Lower leg skin (tissue), 4 donors: ENCODE measurements at places on chromosomes 2 and 18.

- DNase-seq = no peak
These were observed 37.3 kb downstream of the PAX3 start for GRCh38 chr2:222261504-222261903.

GRCh38 chr2:55139305-55139704 lies 89.1 kb upstream of the RTN4 start:
- no peak for DNase-seq

GRCh38 chr2:51212374-51212773 lies 180.4 kb upstream of the NRXN1 start:
- no peak for DNase-seq

- DNase-seq = no peak
These were observed 7.4 kb downstream of the MYL12B start for GRCh38 chr18:3269241-3269913.

- DNase-seq = no peak
These were observed 92.8 kb upstream of the CDH2 start for GRCh38 chr18:28269750-28270149.

DNA sequence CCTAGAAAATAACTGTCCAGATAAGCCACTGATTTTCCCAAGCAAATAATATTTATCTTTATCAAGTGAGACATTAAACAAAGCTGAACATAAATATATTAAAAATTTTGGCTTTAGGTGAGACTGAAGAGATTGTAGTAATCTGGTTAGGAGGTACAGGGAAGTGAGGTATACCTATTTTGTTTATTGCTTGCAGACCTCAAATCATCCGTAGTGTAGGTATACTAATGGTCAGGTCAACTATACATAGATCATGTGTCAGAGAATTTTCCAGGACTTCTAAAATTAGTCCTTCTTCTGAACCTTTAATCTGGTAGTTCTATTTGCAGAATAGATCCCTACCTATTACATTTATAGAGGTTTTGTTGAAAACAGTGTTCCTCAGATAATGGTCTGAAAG lies 41.5 kb downstream of the SP140 start:
- DNase-seq = no peak
